K562 (cell line): ENCODE measurements at places on chromosomes 4 and X. TPM values are rescaled to one million over a fixed set of nuclear protein-coding genes. Genes with fewer than 3 reads are reported as not detected.

Gene C4orf46
- 13.7 and 17.0 TPM in 2 replicates for total RNA-seq

Gene DUX4
- not detected in 2 replicates for total RNA-seq

Gene YY2
- total RNA-seq = 2.2 TPM in 2 replicates

Gene LONRF3
- 9.4 and 10.1 TPM in 2 replicates for total RNA-seq

Gene RS1
- total RNA-seq = not detected in 2 replicates

Gene SLC25A43
- total RNA-seq = 4.8 and 5.8 TPM in 2 replicates

Gene SPIN2A
- 0.60 and 0.65 TPM in 2 replicates for total RNA-seq

Gene SNCA
- 2.4 and 3.6 TPM in 2 replicates for total RNA-seq
